ENCODE measurements at places on chromosomes 11 and 22. TPM values are rescaled to one million over a fixed set of nuclear protein-coding genes. Genes with fewer than 3 reads are reported as not detected.

The SMARCB1 gene
- 39.5 TPM for total RNA-seq

The CCDC88B gene
- 2.7 TPM for total RNA-seq

The WBP2NL gene
- 0.57 TPM for total RNA-seq

The ANO3 gene
- total RNA-seq: not detected

The TMPRSS13 gene
- total RNA-seq: 6.8 TPM

The PRR5L gene
- total RNA-seq: 6.2 TPM

The PANX2 gene
- total RNA-seq: 1.4 TPM

The FKBP2 gene
- total RNA-seq: 47.3 TPM

The UBQLN3 gene
- total RNA-seq: not detected

The C22orf15 gene
- not detected for total RNA-seq

The SLC15A3 gene
- under 0.01 TPM for total RNA-seq

The PPP6R2 gene
- total RNA-seq: 43.1 TPM

The DDI1 gene
- total RNA-seq: not detected

The SLC22A25 gene
- total RNA-seq: not detected

The OR52K1 gene
- not detected for total RNA-seq

The MISFA gene
- total RNA-seq: not detected

The PRR33 gene
- total RNA-seq: not detected

The DENND6B gene
- 0.68 TPM for total RNA-seq

The RAB3IL1 gene
- total RNA-seq: 2.0 TPM

The OR4S1 gene
- not detected for total RNA-seq

The BATF2 gene
- total RNA-seq: 0.34 TPM

The SCGB1C1 gene
- total RNA-seq: not detected

The RASSF10 gene
- 2.1 TPM for total RNA-seq

The BEST1 gene
- 2.4 TPM for total RNA-seq

The CDPF1 gene
- 7.6 TPM for total RNA-seq

The FOLH1 gene
- 0.34 TPM for total RNA-seq

The PIH1D2 gene
- total RNA-seq: 0.50 TPM

The C11orf86 gene
- total RNA-seq: not detected

The DUSP8 gene
- 1.7 TPM for total RNA-seq

The HMGXB4 gene
- total RNA-seq: 21.5 TPM

The ISX gene
- total RNA-seq: not detected

The RNF169 gene
- total RNA-seq: 17.4 TPM

The MAML2 gene
- total RNA-seq: 6.8 TPM

The TRIOBP gene
- 70.3 TPM for total RNA-seq

The MADD gene
- total RNA-seq: 18.6 TPM

The ACP2 gene
- total RNA-seq: 13.0 TPM

The SCT gene
- not detected for total RNA-seq

The FADS2 gene
- 15.0 TPM for total RNA-seq

The MS4A4A gene
- total RNA-seq: not detected

The SCGB2A2 gene
- total RNA-seq: not detected

The ELF5 gene
- under 0.01 TPM for total RNA-seq

The NAALADL1 gene
- 5.8 TPM for total RNA-seq

The CHRDL2 gene
- not detected for total RNA-seq

The JHY gene
- total RNA-seq: 6.1 TPM

The NLRP6 gene
- total RNA-seq: not detected

The ZDHHC8 gene
- total RNA-seq: 3.4 TPM

Data from nasal cavity respiratory epithelium epithelial cell of viscerocranial mucosa (primary cell).